ENCODE measurements at places on chromosomes 5 and 9. TPM values are rescaled to one million over a fixed set of nuclear protein-coding genes. Genes with fewer than 3 reads are reported as not detected.

CCDC183 gene
- 2.5 TPM for total RNA-seq

NUTM2F gene
- total RNA-seq: not detected

FOXE1 gene
- total RNA-seq: not detected

RNF130 gene
- 69.0 TPM for total RNA-seq

CYSRT1 gene
- 0.92 TPM for total RNA-seq

SPATA31E1 gene
- total RNA-seq: not detected

CCDC152 gene
- total RNA-seq: 14.1 TPM

SLC6A7 gene
- 20.5 TPM for total RNA-seq

ETF1 gene
- 79.4 TPM for total RNA-seq

PIK3R1 gene
- total RNA-seq: 87.4 TPM

SH3TC2 gene
- total RNA-seq: 0.92 TPM

HAVCR2 gene
- 11.1 TPM for total RNA-seq

SLC36A3 gene
- not detected for total RNA-seq

LCN9 gene
- total RNA-seq: not detected

RANBP17 gene
- total RNA-seq: 189 TPM

EPB41L4B gene
- total RNA-seq: 19.8 TPM

ZDHHC12 gene
- 4.4 TPM for total RNA-seq

PCDHA10 gene
- total RNA-seq: 11.5 TPM

PHYHD1 gene
- total RNA-seq: 2.1 TPM

OLFML2A gene
- total RNA-seq: 2.3 TPM

C5orf52 gene
- total RNA-seq: not detected

WDR31 gene
- total RNA-seq: 5.3 TPM

NREP gene
- total RNA-seq: 588 TPM

AMBP gene
- total RNA-seq: not detected

CNTNAP3B gene
- 39.7 TPM for total RNA-seq

GLRA1 gene
- 5.5 TPM for total RNA-seq

FOXD4L3 gene
- total RNA-seq: 0.23 TPM

RASGEF1C gene
- total RNA-seq: 8.5 TPM

FAM221B gene
- 0.23 TPM for total RNA-seq

Data from diencephalon (tissue), 1 donor.